ENCODE measurements at places on chromosomes 12 and 14. TPM values are rescaled to one million over a fixed set of nuclear protein-coding genes. Genes with fewer than 3 reads are reported as not detected.

The MAP1LC3B2 gene
- total RNA-seq = 1.5 TPM

The ADAMTS20 gene
- total RNA-seq = not detected

The TEAD4 gene
- total RNA-seq = 2.7 TPM

The PLEKHG7 gene
- total RNA-seq = not detected

The TMEM253 gene
- not detected for total RNA-seq

Measured in activated T-cell treated with anti-CD3 and anti-CD28 coated beads, Interleukin-2, amount 50 U/mL, for 4 hours (primary cell).